ENCODE measurements at places on chromosomes 5 and 9.

- no peak for DNase-seq
These were observed 730.5 kb upstream of the RGMB start for GRCh38 chr5:98042961-98043360.

GRCh38 chr5:132260714-132261551 is 3.4 kb downstream of the PDLIM4 start:
- no peak for DNase-seq

- DNase-seq: no peak
These were observed 88.4 kb upstream of the GPBP1 start for GRCh38 chr5:57085306-57086081.

GRCh38 chr9:116450378-116451139 is 236.5 kb upstream of the TRIM32 start:
- no peak for DNase-seq

DNA sequence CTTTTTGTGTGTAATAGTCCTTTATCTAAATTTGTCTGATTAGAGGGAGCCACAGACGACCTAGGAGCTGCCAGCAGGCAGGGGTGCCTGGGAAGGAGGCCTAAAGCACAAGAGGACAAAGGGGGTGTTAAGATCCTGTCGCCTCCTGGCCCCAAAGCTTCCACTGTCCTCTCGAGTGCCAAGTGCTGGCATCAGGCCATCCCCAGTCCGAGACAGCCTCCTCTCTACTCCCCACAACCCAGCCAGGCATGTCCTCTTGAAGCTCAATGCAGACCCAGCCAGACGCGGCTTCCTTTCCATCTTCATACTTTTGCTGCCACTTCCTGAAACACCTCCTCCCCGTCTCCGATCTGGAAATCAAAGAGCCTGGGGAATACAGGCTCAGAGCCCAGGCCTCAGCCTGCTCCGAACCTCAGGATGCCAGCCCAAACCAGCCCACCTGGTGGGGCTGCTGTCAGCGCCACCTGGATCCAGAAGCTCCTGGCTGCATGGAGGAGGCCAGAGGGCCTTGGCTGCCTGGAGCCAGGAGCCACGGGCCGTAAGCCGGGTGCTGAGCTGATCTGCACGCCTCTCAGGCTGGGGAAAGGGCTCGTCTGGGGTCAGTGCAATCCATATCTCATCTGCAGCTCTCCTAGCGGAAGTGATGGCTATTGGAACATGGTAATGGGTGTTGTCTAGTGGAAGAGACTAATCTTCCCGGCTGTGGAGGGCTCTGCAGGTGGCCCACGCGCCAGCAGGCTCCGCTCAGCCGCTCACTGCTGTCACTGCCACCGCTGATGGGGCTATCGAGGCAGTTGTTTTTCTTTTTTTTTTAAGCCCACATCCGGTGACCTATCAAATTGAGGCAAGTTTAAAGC is 60.2 kb upstream of the FUBP3 start:
- no peak for DNase-seq

GRCh38 chr5:38621840-38622437 is 65.5 kb upstream of the LIFR start:
- no peak for DNase-seq

GRCh38 chr5:92694067-92694466 is 887.0 kb downstream of the NR2F1-AS1 start:
- no peak for DNase-seq

GRCh38 chr5:59921816-59922215 is 28.3 kb upstream of the PDE4D start:
- DNase-seq: no peak

- no peak for DNase-seq
These were observed 707 bp downstream of the PIP5K1B start for GRCh38 chr9:68705531-68706362.

GRCh38 chr9:8643464-8643863 is 843.9 kb upstream of the DMAC1 start:
- no peak for DNase-seq

GRCh38 chr5:151810897-151811296 is 39.1 kb downstream of the G3BP1 start:
- no peak for DNase-seq

DNA sequence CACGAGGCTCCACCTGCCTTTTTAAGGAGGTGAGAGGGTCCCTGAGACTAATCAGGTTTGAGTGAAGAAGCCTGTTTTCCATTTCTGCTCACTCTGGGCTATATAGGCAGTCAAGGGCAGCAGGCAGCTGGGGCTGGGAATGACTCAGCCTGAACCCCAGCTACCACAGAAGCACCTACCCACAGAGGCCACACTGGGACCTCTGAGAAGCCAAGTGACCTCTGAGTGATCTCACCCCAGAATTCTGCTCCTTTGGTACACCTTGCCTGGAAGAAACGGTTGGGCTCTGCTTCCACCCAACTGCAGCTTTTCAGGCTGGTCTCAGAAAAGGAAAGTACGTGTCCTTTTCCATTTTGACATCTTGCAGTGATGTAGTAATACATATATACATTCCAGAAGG is 6.8 kb downstream of the FAM219A start:
- no peak for DNase-seq

DNA sequence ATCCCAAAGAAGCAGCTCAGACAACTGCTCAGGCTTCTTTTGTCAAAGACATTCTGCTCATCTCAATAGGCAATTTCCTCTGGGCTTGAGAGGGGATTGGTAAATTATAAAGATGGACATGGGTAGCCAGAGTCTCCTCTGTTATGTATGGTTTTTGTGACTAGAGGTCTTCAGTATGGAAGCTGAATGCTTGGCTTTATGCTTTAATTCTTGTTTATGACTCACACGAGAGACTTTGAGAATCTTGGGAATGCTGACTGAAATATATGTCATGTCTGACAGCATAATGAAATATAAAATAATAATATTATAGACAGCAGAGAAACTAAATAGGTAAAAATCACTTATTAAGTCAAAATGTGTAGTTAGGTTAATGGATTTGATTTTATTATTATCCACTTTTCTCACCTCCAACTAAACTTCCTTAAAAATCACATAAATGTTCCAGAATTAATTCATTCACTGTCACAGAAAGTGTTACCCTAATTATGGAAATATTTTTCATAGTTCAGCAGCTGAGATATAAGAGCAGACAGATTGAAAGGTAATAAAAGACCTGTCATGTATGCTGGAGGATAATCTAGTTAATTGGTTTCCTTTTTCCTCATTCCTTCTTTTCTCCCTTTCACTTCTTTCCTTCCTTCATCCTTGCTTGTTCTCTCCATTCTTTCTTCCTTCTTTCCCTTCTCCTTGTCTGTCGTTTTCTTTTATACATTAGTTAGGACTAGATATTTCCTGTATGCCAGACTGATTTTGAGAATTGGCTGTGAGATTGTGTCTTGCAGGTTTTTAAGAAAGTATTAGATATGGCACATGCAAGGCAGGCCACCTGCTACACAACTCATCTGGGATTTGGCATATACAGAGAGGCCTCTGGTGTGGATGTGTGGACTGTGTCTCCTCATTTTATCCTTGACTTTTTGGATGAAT is 1866.1 kb upstream of the NUDT12 start:
- no peak for DNase-seq

- DNase-seq: no peak
These were observed 672 bp upstream of the ITGA2 start for GRCh38 chr5:52988335-52989024.

DNA sequence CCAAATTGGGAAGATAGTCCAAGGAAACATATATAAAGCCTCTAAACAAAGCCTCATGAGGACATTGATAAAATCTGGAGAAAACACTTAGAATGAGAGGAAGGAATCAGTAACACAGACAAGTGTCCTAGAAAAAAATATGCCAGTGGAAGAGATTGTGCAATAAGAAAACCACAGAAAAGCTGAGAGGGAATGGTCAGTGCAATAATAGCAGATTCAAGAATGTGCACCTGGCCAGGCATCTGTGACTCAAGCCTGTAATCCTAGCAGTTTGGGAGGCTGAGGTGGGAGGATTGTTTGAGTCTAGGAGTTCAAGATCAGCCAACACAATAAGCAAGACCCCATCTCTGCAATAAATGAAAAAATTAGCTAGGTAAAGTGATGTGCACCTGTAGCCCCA is 691.2 kb upstream of the CDH6 start:
- no peak for DNase-seq

GRCh38 chr5:35665096-35665495 is 47.4 kb downstream of the SPEF2 start:
- no peak for DNase-seq

GRCh38 chr5:127203818-127204217 is 86.8 kb upstream of the MEGF10 start:
- DNase-seq: no peak

DNA sequence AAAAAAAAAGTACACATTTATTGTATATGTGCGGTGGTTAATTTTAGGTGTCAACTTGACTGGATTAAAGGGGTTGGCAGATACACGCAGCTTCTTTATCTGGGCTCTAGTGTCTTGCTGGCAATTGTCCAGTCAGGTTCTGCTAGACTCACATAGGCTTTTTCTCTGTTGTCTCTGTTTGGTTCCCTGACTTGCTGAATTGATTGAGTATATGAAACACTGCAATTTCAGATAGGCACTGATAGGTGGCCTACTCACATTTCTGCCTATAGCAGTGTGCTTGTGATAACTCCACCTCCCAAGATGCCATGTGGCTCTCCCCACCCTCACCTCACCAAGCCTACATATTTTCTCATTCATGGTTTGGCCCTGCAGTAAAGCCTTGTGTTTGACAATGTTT is 52.5 kb downstream of the AOPEP start:
- no peak for DNase-seq

GRCh38 chr5:93378073-93378472 is 202.9 kb downstream of the NR2F1-AS1 start:
- DNase-seq: no peak

DNA sequence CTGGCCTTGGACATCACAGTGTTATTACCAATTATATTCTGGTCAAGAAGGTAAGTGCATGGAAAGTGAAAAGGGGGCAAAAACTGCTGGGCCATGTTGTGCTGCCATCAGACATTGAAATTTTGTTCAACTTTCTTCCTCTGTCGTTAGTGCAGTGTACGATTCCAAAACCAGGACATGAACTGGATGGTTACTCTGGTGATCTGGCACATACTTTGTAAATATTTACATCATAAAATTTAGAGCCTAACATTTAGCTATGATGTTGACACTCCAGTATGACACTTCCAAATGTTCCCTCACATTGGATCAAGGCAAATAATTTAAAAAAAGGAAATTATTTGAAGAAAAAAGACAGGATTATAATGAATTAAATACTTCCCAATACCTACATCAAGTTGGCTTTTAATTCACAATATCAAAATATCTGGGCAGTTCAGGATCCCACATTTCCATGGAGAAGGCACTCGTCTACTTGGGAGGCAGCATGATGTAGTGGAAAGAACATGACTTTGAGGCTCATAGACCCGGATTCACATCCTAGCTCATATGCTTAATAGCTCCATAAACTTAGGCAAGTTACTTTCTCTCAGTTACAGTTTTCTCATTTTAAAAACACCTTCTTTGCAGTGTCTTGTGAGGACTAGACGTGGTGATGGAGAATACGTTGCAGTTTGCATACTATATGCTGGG is 342.5 kb upstream of the MPDZ start:
- DNase-seq: no peak

Measured in BE2C (cell line).